ENCODE measurements at places on chromosomes 4 and X.

- DNase-seq: no peak
These were observed 120.3 kb upstream of the USP9X start for GRCh38 chrX:40964633-40965586.

DNA sequence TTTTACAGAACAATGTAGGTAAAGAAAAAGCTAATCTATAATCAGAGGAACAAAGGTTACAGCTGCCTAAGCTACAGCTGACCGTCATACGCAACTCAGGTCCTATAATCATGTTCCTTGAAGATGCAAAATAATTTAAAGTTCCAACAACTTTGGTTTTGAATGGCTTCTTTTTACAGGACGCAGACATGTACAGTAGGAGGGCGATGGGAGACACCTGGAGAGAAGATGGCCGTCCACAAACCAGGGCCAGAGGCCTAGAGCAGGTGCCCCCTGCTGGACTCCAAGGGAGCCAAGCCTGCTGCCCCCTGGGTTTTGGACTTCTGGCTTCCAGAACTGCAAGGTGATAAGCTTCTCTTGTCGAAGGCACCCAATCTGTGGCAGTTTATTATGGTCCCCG lies 10.6 kb downstream of the HGFAC start:
- DNase-seq: peak; percentile 27

DNA sequence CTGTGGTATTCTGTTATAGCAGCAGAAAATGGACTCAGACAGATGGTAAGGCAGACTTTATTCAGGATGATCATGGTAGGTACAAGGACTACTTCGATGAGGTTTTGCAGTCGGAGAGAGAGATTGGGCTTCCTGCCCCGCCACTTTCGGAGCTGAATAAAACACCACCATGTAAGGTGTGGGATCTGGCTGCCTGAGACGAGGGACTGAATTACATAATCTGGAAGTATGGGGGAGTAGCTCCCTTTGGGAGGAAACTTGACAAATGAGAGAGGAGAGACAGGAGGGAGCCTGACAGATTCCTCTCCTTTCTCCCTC lies 255.5 kb upstream of the GATB start:
- no peak for DNase-seq

GRCh38 chr4:10345381-10345784 lies 111.8 kb downstream of the ZNF518B start:
- no peak for DNase-seq

DNA sequence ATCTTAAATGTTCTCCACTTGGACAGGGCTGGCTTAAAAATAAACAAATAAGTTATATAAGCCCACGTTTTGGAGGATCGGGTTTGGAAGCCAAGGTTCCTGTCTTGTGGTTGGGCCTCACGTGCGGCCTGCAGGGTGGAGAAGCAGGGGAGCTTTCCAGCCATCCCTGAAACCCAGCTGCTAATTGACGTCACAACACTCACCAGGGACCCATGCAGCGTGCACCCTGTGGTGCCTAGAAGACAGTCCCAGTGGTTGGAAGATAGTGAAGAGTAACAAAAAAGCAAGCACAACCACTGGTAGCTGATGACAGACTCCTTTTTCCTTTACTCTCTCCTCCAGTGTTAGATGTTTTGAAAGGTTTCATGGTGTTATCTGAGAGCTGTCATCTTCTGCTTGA lies 142.0 kb upstream of the RBPJ start:
- no peak for DNase-seq

- DNase-seq: peak; percentile 79
These were observed 43.1 kb upstream of the PPARGC1A start for GRCh38 chr4:23932901-23933308.
